ENCODE measurements at places on chromosomes 1 and 21.

DNA sequence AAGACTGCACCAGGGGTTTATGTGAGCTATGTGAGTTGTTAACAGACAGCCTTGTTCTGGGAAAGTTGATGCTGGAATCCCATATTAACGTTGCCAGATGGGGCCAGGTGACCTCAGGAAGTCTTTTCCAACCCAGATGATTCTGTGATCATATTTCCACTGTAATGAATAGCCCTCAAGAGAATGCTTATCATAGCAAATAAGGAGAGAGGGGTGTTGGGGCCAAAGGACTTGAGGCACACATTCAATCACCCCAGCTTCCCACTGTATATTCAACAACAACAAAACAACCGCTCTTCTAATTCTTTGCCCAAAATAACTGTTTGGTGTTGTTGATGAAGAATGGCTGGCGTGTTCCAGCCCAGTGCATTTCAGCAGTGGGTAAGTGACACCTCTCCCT lies 14.1 kb downstream of the ZNF697 start:
- DNase-seq = no peak

GRCh38 chr1:35345439-35345981 lies 77.0 kb downstream of the ZMYM4 start:
- no peak for DNase-seq

DNA sequence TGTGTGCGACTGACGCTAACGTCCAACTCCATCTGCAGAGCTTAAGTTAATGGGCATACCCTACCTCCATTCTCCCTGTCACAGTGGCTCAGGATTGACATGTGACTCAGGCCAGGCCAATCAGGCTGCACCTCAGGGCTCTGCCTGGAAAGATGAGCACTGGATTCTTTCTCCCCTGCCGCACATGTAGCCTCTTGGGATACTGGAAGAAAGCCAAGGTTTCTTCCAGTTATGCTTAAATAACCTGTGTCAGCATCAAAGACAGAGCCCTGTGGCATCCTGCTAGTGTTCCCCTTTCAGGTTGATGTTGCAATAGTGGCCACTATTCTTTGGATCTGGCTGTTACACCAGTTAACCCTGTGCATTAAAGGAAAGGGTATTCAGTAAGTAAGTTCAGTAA lies 55.0 kb upstream of the SYT6 start:
- DNase-seq = no peak

GRCh38 chr1:44598167-44598566 lies 76.1 kb downstream of the TMEM53 start:
- no peak for DNase-seq
